NB4 (cell line): ENCODE measurements at places on chromosomes 11 and 22.

DNA sequence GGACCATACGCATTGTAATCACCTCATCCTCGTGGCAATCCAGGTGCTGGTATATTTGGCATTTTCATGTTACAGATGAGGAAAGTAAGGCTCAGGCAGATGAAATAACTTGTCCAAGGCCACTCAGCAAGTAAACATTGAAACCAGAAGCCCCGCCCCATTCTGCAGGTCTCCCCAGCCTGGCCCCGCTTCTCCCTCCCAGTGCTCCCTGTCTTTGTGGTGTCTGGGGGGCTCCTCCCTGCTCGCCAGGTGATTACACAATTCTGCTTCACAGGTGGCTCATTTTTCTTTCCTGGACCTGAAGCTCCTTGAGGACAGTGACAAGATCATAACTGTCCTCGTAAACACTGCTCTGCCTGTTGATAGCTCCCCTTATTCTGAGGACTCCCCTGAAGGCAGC, 531.5 kb upstream of the B3GAT1 start:
- DNase-seq = no peak

- DNase-seq = no peak
These were observed 997.8 kb downstream of the BRD1 start for GRCh38 chr22:48829908-48830307.

- no peak for DNase-seq
These were observed 2.9 kb upstream of the FZD4 start for GRCh38 chr11:86957976-86958646.

- DNase-seq = no peak
These were observed 41.7 kb downstream of the EXPH5 start for GRCh38 chr11:108551651-108552462.

GRCh38 chr22:48802576-48802975, 1025.1 kb downstream of the BRD1 start:
- DNase-seq = no peak

DNA sequence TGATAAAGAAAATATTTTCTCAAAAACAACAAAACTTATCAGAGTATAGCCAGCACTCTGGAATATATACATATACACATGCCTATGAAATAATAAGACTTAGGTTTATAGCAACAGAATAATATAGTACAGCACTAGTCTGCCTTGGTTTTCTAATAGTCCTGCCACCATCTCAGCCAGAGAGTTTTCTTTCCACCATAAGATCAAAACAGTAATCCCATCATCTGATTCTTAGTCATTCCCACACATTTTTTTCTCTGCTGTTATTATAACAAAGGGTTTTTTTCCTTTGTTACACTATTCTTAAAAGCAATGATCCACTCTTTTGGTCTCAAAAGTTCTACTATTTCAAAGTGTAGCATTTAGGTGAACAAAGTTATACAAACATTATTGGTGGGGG, 15.1 kb downstream of the MTMR2 start:
- no peak for DNase-seq

- DNase-seq = no peak
These were observed 80.0 kb downstream of the BRD1 start for GRCh38 chr22:49747716-49748115.

- peak; percentile 17 for DNase-seq
These were observed 54.7 kb upstream of the NECTIN1 start for GRCh38 chr11:119783466-119784400.

- DNase-seq = peak; percentile 54
These were observed 79.0 kb downstream of the AASDHPPT start for GRCh38 chr11:106156290-106156937.

- no peak for DNase-seq
These were observed 15.7 kb upstream of the SLC5A4 start for GRCh38 chr22:32270641-32271369.

DNA sequence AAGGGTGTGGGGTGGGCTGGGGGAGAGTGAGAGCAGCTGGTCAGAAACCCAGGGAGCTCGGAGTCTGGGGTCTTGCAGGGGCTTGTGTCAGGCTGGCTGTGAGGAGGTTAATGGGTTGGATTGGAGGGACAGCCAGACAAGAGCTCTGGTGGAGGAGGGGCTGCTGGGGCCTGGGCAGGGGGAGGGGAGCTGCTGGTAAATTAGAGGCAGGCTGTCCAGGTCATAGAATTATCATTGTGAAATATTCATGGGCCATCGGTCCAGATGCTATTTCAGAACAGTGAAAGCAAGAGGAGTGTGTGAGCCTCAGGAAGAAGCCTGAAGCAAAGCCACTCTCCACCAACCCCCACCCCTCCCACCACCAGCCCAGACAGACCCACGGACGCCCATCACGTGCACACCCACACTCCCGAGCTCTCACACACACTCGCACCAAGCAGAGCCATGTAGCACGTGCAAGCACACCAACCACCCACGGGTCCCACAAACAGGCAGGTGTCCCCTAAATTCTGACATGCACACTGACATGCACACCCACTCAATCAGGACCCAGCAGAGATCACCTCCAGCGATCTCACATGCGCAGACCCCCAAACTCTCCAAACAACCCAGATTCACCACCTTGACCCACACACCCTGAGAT, 18.8 kb downstream of the RTN4RL2 start:
- no peak for DNase-seq

DNA sequence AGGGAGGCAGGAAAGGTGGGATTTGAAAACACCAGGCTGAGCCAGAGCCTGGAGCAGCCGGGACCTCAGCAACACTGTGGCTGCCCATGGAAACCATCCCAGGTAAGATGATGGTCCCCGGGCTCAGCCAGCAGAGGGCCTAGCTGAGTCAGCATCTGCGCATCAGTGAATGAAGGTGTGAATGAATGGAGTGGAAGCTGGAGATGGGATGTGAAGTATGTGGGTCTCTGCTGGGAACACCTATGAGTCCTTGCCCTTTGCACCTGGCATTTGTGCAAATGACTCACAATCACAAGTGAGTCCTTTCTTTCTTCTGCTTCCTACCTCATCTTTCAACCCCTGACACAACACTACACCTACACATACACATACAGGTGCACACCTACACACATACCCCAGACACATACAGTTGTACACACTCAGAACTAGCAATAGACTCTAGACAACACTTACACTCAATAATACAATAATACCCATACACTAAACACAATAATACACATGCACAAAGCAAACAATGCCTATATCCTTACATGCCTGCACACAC, 62.8 kb upstream of the PRDM11 start:
- no peak for DNase-seq

DNA sequence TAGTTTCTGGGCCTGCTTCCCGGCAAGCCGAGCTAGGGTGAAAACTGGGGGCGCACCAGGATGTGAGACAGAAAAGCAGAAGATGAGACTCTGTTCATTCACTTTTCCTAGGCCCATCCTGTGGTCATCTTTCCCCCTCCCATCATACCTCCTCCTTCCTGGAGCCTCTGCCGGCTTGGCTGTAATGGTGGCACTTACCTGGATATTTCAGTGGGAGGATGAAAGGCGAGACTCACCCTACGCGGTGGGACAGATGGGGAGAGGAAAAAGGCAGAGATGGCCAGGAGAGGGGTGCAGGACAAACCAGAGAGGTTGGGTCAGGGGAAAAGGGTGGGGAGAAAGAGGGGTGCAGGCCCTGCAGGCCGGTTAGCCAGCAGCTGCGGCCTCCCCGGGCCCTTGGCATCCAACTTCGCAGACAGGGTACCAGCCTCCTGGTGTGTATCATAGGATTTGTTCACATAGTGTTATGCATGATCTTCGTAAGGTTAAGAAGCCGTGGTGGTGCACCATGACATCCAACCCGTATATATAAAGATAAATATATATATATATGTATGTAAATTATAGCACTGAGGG, 41.5 kb upstream of the NNMT start:
- DNase-seq = no peak

GRCh38 chr11:27497284-27497866, 9.2 kb downstream of the LIN7C start:
- peak; percentile 48 for DNase-seq

DNA sequence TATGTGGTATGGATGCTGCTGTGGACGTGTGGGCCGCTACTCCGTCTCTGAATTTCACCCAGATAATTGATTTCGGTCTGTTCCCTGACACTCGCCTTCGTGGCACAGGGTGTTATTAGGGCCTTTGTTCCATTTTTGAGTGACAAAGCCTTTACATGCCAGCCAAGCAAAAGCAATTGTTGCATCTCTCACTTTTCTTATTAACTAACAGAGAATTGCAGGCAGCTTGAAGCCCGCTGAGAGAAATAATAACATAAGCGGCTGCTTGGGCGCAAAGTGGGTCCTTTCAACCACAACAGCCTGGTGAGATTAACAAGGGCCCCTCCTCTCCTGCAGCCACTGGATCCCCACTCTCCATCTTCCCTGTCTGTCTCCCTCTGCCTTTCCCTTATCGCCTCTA, 449.4 kb downstream of the NTM start:
- DNase-seq = no peak

DNA sequence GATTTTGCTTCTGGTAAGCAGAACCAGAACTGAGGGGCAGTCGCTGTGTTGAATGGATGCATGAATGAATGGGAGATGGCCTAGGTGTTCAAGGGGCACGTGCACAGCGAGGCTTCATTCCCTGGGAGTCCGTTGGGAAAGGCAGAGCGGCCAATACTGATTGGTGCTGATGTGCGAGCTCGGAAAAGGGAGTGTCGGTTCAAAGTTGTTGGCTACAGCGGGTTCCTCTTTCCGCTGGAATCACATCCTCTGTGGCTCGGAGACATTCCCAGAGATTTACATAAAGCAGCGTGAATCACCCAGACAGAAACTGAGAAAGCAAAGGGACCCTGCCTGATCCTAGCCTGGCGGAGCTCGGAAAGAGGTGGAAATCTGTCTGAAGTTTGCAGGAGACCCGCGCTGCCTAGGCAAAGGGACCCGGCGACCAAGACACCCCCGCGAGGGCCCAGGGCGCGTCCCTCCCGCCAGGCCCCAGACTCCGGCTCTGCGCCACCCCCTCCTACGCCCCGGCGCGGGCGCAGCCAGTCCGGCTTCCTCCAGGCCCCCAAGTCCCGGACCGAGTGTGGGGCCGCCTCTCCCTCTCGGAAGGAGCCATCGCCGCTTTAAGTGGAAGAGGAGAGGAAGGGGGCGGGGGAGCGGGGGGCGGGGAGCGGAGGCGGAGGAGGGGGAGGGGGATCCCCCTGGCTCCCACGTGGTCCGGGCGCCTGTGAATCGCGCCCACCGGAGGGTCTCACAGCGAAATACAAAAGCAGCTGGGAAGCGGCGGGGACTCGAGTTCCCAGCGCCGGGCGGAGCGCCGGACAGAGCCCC, at the start of gene FJX1:
FJX1 (plus strand) TSS at position 774 of the 810 bp plus-strand sequence. CDS start 177 bp downstream, outside the sequence.
- peak; percentile 20 for DNase-seq

GRCh38 chr11:69828971-69829344, 9.7 kb upstream of the FGF3 start:
- DNase-seq = no peak

DNA sequence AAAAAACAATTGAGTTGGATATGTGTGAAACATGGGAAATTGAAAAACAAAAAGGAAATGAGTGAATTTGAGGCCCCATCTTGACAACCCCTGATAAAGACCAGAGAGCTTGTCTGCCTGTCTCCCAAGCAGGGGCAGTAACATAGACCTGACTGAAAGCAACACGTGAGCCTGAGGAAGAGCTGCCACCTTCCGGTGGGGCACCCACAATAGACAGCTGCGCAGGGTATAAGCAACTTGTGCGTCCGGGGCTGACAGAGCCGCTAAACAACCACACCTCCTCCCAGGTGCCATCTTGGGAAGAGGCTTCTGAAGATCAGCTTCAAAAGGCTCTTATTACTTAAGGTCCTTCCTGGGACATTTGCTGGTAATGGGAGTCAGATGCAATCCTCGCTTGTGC, 166.8 kb downstream of the NTM start:
- DNase-seq = no peak

DNA sequence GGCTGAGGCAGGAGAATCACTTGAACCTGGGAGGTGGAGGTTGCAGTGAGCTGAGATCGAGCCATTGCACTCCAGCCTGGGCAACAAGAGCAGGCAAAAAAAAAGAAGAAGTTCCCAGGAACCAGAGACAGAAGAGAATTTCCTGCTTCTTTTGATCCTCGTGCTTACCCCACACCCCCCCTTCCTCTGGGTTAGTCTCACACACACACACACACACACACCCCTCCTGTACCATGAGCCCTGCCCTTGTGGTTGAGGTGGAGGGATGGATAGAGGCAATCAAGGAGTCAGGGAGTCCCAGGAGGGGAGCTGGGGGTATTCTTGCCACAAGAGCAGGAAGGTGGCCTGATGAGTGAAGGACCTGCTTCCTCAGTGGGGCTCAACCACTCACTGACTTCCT, 4.1 kb upstream of the UBE2L6 start:
- DNase-seq = peak; percentile 78

DNA sequence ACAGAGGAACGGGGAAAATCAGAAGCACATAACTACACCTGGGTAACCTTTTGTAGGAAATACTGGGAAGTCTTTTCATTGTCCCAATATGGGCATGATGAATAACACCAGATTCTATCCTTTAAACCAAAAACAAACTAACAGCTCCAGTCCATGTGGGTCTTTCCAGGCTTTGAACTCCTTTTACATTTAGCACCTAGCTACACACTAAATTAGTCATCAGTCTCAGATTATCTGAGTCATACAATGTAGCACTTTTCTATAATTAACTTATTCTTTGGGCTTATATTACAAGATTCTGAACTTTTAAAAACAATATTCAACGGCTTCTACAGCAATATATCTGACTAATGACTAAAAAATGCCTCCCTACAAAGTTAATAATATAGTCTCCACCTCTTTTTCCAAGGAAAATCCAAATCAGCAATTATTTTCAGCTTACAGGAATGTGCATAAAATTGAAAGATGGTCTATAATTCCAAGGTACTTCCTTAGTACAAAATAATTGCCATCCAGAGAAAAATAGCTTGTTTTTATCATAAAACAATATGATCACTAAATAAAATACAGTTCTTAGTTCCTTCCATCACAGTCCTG, 26.3 kb downstream of the STK33 start:
- no peak for DNase-seq

GRCh38 chr11:56333156-56333555, 12.7 kb upstream of the OR8K1 start:
- DNase-seq = no peak

DNA sequence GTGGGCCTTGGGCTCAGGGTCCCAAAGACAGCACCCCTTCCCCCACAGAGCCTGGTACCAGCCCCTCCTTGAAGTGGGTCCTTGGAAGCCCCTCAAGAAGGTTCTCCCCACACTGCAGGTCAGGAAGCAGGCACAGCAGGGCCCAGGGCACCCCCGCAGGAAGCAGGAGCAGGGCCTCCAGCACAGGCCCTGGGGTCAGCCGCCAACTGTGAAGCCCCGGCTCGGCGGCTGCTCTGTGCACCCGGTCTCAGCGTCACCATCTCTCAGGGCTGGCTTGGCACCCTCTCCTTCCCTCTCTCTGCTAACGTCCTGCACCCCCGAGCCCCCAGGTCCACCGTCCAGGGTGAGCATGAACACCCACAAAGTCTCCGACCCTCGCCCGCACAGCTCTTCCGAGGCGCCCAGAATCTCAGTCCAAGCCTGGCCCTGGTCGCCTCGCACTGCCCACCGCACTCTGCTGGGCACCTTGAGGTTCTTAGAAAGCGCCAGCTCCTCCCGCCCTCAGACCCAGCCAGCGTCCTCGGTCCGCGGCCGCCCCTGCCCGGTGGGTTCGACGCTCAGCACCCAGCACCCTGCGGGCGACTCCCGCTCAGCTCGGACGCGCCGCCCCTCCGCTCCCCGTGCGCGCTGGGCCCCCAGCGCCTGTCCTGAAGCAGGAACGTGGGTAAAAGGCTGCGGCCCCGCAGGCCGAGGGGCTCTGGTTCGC, 1.4 kb upstream of the SIGIRR start:
- peak; percentile 61 for DNase-seq

- no peak for DNase-seq
These were observed 94.1 kb upstream of the ANO1 start for GRCh38 chr11:69983897-69984438.

GRCh38 chr22:48884324-48884723, 943.3 kb downstream of the BRD1 start:
- DNase-seq = no peak

GRCh38 chr11:68012843-68013610, 2.9 kb downstream of the ALDH3B1 start:
- no peak for DNase-seq
